Left hindlimb (tissue), 1 donor: ENCODE measurements at places on chromosomes 1 and 21.

DNA sequence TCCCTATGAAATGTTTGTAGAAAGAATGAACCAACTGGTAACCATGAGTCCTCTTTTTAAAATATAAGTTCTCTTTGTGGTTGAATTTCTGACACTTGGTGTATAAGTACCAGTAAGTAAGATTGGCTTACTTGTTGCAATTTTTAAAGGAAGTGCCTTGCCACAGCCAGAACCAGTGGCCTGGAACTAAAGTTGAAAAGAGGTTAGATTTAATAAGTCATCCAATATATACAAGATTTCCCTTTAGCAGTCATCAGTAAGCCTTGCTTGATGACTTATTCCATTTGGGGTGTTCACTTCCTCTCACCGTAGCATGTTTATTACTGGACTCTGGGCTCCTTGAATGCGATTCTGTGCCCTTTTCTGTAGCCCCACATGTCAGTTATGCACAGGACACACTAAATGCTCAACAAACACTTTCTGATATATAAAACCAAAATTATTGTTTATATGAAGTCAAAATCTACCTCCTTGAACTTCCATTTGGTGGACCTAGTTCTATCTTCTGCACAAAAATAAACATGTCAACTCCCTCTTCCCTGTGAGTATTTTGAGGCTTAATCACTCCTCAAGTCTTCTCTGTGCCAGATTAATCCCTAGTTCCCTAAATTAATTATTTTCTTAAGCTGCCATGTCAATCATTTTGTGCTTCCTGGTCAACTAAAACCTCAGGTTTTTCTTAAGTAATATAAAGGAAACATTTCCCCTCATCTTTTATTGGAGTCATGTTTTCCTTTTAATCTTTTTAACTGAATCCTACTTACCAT, 218.1 kb downstream of the ST6GALNAC3 start:
- no peak for DNase-seq

GRCh38 chr21:44815225-44815624, 2.6 kb downstream of the SUMO3 start:
- no peak for DNase-seq

GRCh38 chr1:231157311-231157710, 4.5 kb upstream of the TRIM67 start:
- no peak for DNase-seq

GRCh38 chr21:38361324-38361723, 104.5 kb downstream of the KCNJ15 start:
- no peak for DNase-seq

- no peak for DNase-seq
Measured at GRCh38 chr1:224292419-224292818, 37.6 kb downstream of the NVL start.

DNA sequence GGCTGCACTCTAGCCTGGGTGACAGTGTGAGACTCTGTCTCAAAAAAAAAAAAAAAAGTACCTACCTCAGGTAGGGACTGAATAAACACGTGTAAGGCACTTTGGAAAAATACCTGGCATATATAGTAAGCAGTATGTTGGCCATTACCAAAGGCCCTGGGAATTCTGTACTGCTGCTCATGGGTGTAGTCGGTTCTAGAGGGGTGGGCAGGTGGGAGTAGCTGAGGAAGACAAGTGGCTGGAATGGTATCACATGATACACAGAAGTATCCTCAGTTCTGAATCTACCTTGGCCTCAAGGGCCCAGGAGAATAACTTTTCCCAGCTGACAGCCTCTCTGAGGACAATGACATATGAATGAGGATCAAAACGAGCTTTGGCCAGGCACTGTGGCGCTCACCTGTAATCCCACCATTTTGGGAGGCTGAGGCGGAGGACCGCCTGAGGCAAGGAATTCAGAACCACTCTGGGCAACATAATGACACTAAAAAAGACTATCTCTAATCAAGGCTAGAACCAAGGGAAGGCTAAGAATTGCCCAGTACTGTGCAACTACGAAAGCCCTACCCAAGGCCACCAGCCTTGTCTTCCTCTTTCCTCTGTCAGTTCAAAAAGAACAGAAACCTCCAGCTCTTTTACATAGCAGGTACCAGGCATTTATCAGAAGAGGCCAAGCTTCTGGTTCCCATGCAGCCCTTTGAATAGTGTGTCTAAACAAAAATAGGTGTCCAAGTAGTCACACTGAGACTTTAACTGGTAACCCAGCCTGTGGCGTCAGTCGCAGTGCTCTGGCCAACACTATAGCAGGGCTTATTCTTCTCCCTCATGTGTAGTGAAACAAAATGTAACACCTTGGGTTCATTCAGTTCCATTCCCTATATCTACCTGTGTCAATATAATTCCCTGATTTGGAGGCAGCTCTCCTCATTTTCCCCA, 10.2 kb downstream of the MMACHC start:
- DNase-seq, result no peak

DNA sequence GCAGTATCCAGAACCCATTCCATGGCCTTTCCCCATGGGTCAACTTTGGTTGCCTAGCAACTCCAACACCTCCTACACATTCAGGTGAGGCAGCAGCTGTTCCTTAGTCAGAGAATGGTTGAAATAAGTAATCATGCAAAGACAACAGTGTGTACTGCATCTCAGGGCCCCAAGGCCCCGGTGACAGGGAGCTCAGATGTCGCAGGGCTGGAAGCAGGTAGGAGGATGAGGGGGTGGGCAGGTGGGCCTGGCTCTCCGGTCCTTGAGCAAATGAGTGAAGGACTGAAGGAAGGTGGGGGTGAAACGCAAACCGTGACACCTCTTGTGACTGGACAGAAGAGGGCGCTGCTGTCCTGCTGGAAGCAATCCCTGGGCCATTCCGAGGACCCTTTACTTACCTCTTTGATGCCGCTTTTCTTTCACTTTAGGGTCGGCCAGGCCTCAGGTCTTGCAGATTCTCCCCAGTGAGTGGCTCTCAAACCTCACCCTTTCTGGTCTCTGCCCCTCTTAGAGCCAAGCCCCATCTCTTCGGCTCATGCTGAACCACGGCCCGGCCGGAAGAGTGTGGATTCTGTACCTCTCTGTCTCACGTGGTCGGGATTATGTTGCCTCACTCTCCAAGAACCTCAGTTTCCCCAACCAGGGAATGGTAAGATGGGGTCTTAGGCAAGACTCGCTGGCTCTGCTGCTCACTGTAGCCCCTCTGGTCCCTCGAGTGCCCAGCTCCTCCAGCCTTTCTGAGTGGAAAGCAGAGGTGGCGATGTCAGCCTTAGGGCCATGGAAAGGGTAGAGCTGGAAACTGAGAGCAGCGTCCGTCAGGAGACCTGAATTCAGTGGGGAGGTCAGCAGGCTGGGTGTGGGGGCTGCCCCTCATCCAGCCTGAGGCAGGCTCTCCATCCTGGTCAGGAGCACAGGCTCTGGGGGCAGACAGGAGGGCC, 5.6 kb upstream of the KCNA10 start:
- no peak for DNase-seq

DNA sequence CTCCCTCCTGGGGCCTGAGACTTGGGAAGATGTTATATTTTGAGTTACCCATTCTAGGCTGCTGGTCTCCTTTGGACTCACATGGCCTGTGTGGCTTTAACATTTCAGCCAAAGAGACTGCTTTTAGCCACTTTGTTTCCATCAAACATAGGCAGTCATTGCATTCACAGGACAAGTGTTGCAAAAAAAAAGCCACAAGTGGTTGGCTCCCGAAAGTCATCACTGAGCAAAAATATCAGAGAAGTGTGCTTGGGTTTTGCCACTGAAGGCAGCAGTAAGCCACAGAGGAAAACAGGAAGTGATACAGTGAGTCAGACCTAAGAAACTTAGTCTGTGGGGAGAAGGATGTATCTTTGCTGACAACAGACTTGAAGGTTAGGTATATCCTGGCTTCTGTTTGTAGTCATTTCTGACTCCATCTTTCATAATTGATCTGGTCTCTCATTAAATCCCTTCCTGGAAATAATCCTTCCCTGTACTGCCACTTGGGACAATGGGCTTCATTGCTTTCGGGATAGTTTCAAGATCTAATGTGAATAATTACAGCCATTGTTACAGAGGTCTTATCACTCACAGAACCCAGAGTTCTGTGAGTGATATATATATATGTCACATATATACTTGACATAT, 80.9 kb downstream of the COLGALT2 start:
- no peak for DNase-seq

DNA sequence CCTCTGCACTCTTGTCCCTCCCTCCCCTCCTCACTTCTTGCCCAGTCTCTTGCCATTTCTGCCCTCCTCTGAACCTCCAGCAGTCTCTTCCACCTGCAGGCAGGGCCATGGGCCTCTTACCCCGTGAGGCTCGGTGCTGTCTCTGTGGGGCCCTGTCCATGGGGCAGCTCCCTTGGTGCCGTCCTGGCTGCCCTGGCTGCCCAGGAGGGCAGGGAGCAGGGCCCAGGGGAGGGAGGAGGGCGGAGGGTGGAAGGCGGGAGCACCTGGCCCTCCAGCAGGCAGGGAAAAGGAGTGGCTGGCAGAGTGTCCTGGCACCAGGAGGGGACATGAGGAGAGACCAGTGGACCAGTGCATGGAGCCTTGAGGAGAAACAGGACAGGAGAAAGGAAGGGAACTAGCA, at the start of gene RORC:
RORC (minus strand) TSS at position 198 of the 400 bp plus-strand sequence; CDS start at position 160, 38 bp downstream.
- DNase-seq, result no peak

- DNase-seq, result no peak
Measured at GRCh38 chr1:19552291-19553010, 67.1 kb upstream of the CAPZB start.

- DNase-seq, result no peak
Measured at GRCh38 chr1:152457071-152457470, 43.0 kb upstream of the CRNN start.

- DNase-seq, result peak; percentile 68
Measured at GRCh38 chr1:209302779-209303568, 280.5 kb upstream of the CAMK1G start.

GRCh38 chr1:33241866-33242265, 14.4 kb upstream of the ZNF362 start:
- no peak for DNase-seq

GRCh38 chr1:82343381-82343780, 542.6 kb downstream of the ADGRL2 start:
- no peak for DNase-seq

DNA sequence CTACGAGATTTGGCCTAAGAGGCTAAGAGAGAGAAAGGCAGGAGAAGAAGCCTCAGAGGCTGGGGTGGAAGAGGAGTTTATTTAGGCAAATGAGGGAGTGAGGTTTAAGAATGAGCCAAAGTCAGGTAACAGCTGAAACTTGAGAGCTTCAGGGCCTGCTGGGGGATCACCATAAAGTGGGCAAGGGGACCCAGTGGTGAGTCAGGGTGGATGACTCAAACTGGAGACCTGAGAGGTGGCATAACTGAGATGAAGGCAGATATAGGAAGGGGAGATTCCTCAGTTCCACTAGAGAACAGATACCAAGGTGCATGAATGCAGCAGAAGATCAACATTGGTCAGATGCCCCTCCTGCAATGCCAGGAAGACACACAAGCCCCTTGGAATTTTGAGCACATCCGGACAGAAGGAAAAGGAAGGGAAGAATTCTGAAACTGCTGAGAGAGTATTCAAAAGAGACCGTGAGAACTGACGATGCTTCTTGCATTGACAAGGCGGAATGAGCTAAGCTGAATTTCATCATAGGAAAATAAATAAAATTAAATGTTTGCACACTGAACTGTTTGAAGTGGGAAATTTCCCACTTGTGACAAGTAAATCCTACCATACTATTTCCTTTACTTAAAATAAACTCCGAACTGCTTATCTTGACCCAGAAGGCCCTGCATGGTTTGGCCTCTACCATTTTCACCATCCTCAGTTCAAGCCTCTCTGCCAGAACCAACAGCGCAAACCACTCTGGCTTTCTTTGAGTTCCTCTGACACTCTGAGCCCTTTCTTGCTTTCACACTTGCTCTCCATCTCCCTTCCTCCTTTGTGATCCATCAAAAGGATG, 94.1 kb downstream of the NMNAT2 start:
- no peak for DNase-seq

DNA sequence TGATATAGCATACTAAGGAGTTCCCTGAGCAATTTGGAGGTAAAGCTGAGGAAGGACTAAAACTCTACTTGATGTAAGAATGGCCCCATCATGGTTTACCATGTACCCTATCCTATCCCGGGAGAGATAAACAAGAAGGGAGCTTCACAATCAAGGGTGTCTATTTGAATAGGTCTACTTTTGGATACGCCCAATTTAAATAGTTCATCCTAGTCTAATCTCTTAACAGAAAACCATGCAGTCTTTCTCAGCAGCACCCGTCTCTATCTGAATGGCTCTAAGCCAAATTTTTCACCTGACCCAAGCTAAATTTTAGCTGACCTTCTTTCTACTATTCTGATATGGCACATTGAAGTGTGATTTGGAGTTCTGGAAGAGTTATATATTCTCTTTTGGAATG, 122.0 kb downstream of the TNNI3K start:
- DNase-seq, result no peak

DNA sequence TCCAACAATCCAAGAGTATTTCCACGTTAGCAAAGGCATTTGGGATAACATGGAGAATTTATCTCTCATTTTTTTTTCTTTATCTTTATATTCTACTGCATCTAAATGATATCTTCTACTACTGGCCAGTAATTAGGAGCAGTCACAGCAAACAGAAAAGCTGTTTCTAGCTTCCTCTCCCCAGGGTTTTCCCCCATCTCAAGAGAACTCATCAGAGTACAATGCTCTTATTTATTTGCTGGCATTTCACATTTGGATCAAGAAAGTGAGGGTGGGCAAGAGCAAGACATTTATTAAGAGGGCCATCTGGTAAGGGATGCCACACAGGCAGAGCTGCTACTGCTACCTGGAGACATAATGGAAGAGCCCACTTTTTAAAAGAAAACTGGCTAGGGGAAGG, 368.2 kb downstream of the USH2A start:
- no peak for DNase-seq

- no peak for DNase-seq
Measured at GRCh38 chr1:232046451-232047306, 420.1 kb downstream of the DISC1 start.

- DNase-seq, result peak; percentile 71
Measured at GRCh38 chr1:8217011-8217711, 100.8 kb upstream of the SLC45A1 start.

- no peak for DNase-seq
Measured at GRCh38 chr1:79042117-79042516, 35.6 kb upstream of the ADGRL4 start.

GRCh38 chr21:28959367-28960099, 33.1 kb downstream of the LTN1 start:
- no peak for DNase-seq

DNA sequence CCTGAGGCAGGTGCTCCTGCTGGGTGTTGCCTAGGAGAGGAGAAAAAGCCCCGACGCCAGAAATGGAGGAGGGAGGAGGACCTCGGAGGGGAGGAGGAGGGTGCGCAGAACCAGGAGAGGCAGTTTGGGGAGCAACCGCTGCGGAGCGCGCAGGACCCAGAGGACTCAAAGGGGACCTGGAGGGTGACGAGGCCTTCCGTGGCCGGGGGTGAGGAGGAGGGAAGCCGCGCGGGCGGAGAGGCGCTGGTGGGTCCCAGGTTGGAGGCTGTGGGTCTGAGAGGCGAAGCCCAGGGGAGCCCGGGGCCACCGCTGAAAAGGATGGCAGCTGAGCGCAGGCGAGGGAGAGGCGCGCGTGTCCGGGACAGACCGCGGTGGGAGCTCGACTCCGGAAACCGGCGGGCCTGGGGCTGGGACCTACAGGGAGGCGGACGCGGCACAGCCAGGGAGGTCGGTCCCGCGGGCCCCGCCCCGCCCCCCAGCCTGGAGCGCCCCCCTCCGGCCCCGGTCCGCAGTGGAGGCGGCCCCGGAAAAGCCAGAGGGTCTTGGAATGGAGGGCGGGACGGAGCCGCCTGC, 15.1 kb downstream of the RNF223 start:
- DNase-seq, result no peak

GRCh38 chr1:115539736-115540135, 102.0 kb upstream of the VANGL1 start:
- DNase-seq, result no peak
